ENCODE measurements at places on chromosomes 5 and 9.

DNA sequence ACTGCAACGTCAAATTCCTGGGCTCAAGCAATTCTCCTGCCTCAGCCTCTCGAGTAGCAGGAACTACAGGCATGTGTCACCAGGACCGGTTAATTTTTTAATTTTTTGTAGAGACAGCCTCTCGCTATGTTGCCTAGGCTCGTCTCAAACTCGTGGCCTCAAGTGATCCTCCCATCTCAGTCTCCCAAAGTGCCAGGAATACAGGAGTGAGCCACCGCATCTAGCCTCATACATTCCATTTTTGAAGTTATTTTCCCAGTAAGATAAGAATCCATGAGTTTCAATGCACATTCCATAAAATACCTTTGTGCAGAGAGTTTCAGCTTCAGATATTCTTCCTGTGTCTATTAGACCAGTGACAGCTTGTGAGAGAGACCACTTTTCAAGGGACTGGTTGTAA, 70.4 kb downstream of the SKIC3 start:
- no peak for DNase-seq

DNA sequence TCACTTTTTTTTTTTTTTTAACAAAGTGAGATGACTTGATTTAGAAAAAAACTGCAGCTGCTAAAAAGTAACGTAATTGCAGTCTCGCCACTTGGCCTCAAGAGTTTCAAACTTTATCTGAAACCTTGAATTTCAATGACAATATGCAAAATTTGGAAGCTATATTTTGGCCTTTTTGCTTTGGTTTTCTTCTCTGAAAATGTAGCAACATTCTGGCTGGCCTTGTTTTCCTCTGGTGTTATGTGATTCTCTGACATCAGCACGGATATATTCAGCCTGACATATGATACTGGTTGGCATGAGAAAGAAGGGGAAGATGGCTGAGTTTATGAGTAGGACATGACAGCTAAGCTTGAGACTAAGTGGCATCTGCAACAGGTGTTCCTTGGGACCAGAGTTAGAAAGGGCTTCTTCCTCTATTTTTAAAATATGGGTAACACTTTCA, 136.5 kb downstream of the MEF2C start:
- DNase-seq = no peak

DNA sequence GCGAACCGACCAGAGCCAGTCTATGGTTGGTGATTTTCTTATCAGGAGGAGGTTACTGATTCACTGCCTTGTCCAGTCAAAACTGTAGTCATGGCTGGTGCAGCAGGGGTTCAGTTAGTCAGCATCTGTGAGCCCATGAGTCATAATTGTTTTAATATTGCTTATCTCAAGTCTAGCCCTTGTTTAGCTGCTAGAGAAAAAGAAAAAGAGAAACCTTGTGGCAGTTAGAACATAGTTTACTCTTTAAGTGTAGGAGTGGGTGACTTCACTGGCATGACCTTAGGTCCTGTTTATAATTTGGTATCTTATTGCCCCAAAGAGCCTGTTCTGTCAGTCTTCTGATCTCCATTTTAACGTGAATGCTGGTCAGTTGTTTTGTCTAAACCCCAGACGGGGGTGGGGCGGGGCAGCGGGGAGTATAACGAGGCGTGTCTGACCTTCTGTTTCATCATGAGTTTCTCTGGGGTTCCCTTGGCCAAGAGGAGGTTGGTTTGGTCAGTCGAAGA, 76.9 kb upstream of the NFIL3 start:
- no peak for DNase-seq

DNA sequence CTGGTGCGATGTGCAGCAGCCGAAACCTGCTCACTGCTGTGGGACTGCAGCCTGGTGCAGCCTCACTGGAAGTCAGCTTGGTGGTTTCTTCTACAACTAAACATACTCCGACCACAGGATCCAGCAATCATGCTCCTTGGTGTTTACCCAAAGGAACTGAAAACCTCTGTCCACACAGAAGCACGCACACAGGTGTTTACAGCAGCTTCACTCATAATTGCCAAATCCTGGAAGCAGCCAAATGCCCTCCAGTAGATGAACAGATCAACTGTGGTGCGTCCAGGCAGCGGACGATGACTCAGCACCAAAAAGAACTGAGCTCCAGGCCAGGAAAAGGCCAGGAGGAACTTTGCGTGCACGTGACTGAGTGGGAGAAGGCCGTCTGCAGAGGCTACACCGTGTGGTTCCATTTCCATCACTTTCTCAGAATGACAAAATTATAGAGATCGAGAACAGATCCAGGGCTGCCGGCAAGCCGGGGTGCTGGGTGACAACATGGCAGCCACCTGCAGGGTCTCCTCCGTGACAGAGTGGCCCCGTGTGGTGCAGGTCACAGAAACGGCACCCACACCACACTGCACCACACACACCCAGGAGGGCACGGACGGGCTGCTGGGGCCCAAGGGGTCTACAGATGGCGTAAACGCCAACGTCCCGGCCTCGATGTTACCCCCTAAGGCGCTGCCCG, 23.1 kb upstream of the NSMF start:
- no peak for DNase-seq

GRCh38 chr9:84731696-84732095, 62.2 kb downstream of the NTRK2 start:
- DNase-seq = no peak
